Gastroesophageal sphincter (tissue), 4 donors: ENCODE measurements at places on chromosomes 7 and 10. TPM values are rescaled to one million over a fixed set of nuclear protein-coding genes. Genes with fewer than 3 reads are reported as not detected.

- no peak for ATAC-seq
These were observed 8.9 kb downstream of the GFRA1 start for GRCh38 chr10:116263870-116264655.

Gene EPDR1
- total RNA-seq, result 22.7 TPM

Gene IL6
- total RNA-seq, result not detected

- ATAC-seq, result peak; percentile 2
These were observed 365 bp downstream of the YME1L1 start for GRCh38 chr10:27153845-27154193.

Gene RSU1
- total RNA-seq, result 129 TPM

Gene ADAMTS14
- 0.04 TPM for total RNA-seq

DNA sequence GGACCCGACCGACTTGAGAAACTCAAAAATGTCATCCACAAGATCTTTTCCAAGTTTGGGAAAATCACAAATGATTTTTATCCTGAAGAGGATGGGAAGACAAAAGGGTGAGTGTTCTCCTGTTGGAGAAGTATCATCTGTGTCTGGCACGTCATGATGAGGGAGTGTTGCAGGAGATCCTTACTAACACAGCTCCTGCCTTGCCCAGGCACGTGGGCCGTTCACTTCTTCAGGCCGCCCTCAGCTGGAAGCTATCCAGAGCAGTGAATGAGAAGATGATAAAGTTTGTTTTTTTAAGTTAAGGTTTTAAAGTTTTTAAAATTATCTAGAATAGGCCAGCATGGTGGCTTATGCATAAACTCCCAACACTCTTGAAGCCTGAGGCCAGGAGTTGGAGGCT, 6.2 kb downstream of the EIF3B start:
- ATAC-seq, result no peak

Gene AGAP3
- 68.2 TPM for total RNA-seq

DNA sequence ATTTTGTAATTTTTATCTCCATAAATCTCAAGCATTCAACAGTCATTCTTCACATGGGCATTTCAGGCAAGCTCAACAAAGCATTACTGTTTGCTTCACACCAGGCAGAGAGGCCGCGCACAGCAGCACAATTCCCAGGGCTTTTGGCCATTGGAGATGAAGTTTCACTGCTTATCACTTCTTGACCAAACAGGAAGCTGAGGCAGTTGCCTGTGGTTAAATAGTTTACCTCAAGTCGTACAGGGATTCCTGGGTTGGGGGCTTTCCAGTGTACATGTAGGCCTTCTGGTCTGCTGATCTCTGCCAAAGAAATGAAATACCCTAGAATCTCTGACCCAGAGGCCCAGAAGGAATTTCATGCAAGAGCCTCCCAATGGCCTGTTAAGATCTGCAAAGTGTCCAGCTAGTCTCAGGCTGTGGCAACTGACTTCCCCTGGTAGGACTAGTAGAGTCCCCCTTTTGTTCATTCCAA, 11.2 kb upstream of the PRDX3 start:
- no peak for ATAC-seq

DNA sequence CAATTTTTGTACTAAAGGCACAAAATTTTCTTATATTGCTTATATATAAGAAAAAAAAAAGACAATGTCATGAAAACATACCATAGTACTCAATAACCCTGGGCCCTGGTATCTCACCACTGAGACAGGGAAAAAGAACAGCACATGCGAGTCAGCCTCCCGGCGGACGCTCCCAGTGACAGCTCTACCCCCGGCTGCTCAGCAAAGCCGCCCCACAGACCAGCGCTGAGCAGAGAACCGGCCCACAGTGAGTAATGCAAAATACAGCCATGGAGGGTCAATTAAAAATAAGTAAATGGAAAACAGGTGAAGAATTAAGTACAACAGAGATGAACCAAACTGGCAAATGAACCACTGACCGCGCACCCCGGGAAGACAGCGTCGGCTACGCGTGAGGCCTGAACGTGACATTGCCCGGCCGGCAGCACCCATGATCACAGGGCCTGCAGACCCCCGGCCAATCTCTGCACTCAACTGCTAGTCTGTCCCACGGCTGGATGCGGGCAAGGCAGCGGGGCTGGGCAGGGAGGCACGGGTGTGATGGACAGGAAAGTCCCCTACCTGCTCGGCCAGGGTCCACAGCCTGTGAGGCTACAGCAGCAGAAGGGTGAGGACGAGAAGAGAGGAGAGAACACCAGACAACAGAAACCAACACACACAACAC, 175.9 kb downstream of the ZMYND11 start:
- ATAC-seq, result no peak

DNA sequence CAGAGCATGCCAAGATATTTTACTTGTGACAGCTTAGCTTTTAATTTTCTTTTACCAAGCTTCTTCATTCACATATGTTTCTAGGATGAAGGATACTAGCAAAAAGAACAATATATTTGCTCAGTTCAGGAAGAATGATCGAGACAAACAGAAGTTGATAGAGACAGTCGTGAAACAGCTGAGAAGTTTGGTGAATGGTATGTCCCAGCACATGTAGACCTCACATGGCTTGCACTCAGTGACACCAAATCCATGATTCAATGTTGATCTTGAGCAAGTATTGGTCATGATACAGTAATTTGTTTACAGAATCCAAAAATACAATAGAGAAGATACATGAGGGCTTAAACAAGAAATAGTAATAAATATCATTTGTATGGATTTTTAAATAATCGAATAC, 2.5 kb upstream of the CYP26C1 start:
- no peak for ATAC-seq

DNA sequence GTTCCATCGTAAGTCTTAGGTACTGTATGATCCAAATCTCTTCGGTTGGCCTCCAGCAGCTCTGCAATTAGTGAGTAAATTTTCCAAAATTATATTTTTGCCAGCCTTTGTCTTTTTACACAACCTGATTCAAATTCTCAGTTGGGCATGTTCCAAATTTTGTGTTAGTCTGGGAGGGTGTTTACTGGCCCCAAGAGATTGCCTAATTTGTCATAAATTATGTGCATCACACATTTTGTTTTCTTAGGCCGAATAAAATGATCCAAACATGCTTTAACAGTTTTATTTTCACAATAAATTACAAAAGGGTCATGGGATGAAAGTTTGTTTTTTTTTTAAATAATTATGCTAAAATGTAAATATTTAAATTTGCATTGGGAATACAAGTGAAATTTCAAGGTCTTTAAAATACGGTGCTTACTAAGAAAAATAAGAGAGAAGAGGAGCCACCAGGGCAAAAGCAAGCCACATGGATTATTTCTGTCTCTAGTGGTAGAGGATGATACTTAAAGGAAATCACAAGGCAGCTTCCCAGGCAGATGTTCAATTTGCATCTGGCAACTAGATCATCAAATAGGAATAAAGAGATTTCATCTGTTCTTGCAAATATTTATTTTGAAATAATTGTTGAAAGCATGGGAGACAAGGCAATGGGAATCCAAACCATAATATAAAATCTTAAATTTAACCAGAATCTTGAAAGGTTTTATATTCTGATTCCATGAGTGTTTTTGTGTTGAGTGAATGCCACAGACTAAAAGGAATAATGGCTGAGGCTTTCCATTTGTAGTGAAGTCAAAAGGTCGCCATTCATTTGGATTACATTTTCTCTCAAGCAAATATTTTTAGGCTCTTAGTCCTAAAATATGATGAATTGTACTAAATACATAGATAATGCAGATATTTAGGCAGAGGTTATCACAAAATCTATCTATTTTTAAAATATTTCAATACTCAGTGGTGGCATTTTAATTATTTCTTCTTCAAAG, 111.1 kb downstream of the MDFIC start:
- no peak for ATAC-seq

DNA sequence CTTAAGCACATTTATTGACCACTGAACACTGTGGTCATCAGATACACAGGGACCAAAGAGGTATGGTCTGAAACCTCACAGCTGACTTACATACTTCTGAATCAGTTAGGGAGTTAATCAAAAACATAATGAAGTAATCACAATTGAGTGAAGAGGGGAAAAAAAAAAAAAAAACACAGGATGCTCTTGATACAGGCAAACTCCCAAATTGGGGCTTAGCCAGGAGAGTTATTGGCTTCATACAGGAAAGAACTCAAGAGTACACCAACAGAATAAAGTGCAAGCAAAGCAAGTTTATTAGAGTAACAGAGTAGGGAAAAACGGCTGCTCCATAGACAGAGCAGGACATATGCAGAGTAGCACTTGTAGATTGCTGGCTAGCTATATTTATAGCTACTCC, 917.0 kb downstream of the CNTNAP2 start:
- ATAC-seq, result no peak

DNA sequence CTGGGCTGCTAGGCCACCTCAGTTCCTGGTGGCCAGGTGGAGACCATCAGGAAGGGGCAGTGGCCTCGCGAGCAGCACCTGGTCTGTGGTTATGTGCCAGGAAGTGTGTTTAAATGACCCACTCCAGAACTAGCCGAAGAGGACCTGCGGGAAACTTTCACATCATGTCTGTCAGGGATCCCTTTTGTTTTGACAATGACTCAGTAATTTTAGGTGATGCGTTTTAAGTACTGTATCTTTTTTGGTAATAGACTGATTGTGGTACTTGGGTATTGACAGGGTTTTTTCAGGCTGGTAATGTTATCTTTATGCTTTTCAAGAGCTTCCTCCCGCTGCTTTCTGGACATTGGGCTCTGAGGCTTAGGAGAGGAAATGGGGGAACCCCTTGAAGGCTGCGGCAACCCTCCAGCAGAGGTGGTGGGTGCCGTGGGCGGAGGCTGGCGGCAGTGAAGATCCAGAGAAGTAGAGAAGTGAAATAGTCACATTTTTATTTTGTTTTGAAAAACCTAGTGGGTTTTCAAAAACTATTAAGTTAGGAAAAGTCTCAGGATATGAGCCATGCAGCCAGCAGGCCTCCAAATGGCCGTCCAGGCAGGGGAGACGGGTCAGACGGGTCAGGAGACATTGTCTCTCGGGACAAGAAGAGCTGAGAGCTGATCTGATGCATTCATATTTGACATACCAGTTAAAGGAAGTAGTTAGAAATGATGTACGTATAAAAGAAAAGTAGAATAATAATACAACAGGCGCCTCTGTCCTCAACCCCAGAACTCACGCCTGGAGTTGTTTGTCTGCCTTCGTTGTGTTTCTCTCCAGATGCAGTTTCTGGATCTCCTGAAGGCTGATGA, 27.7 kb downstream of the PPP2R2D start:
- no peak for ATAC-seq

Gene SLC26A5
- total RNA-seq, result 0.13 TPM

GRCh38 chr10:98267069-98267893, 713 bp downstream of the LOXL4 start:
- ATAC-seq, result no peak

DNA sequence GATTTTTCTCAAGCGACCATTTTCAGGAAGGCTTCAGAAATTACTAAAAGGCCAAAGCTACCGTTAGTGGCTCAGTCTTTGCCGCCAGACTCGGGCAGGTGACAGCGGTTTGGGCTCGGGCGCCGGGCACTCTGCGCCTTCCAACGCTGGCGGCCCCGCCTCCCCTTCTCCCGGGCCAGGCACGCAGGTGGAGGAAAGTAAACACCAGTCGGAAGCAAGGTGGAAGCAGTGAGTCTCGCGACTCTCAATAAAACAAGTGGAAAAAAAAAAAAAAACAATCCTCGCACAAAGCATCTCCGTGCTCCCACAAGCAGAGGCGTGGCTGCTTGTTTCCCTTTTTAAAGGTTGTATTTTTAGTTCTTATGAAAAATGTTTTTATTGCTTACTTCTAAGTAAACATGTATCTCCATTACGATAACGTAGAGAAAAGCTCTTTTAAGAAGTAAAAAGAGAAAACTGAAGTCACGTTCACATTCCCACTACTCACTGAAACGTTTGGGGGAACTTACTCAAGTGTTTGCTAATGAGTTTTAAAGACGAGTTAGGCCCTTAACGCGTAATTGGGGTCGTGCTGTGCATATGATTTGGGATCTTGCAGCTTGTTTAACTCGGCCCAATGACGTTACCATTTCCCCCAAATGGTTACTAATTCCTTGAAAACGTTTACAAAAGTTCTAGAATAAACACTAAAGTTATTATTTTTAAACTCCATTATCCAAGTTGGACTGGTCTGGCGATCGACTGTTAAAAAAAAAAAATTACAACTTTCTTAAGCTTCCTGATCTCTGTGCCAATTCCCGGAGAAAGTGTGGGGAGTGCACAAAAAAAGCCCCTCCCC, 864 bp downstream of the CDCA7L start:
- no peak for ATAC-seq

DNA sequence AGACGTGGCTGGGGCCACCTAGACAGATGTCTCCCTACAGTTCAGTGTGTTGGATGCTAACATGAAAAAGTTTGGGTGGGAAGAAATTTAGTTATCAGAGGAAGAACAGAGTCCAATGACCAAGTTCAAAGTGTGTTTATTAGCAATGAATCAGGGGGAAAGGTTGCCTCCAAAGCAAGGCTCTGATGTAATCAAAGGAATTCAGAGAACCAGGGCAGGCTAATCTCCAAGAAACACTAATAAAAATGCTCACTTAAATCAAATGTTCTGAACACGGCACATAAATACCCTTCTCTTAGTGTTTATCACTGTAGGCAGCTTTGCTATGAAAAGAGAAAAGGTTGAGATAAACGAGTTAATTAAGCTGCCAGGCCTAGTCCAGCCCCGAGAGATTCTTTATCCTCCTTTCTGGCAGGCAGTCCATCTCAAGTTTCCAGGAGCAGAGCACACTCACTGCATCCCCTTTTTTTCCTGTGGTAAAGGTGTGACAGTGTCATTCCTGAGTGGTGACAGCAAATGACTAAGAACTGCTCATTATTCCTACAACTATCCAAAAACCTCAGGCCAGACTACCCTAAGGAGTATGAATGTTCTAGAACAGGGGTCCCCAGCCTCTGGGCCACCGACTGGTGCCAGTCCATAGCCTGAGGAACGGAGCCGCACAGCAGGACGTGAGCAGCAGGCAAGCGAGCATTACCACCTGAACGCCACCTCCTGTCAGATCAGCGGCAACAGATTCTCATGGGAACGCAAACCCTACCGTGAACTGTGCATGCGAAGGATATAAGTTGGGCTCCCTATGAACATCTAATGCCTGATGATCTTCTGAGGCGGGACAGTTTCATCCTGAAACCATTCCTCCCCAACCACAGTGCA, 66.9 kb upstream of the FHIP2A start:
- peak; percentile 23 for ATAC-seq

Gene TUBAL3
- not detected for total RNA-seq

DNA sequence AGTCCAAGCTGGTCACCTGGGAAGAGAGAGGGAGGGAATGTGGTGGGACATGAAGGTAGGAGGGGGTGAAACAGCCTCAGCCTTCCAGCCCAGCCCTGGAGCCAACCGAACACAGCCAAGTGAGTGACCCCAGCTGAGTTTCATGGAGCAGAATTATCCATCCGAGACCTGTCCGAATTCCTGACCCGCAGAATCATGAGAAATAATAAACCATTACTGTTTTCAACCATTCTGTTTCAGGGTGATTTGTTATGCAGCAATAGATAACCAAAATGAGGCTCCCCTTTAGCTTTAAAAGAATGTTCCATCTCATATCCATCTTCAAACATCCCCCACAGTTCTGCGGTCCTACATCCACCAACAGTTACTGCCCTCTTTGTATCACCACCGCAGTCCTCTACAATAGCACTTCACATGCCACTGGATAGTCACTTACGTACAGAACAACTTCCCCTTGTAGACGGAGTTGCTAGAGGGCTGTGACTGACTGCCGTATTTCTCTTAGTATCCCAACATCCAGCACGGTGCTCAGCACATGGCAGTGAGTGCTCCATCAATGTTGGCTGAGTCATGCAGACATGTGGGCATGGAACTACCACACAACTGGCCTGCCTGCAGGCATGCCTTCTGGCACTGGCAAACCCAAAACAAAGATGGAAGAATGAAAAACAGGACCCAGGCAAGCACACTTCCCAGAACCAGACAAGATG, 18.5 kb downstream of the KIAA1549 start:
- ATAC-seq, result no peak

Gene LRRC18
- not detected for total RNA-seq

Gene LIMK1
- total RNA-seq, result 14.2 TPM
